Endothelial cell (in vitro differentiated cells): ENCODE measurements at places on chromosomes 7 and 10. TPM values are rescaled to one million over a fixed set of nuclear protein-coding genes. Genes with fewer than 3 reads are reported as not detected.

Gene IMMP2L
- total RNA-seq: 11.2 TPM

DNA sequence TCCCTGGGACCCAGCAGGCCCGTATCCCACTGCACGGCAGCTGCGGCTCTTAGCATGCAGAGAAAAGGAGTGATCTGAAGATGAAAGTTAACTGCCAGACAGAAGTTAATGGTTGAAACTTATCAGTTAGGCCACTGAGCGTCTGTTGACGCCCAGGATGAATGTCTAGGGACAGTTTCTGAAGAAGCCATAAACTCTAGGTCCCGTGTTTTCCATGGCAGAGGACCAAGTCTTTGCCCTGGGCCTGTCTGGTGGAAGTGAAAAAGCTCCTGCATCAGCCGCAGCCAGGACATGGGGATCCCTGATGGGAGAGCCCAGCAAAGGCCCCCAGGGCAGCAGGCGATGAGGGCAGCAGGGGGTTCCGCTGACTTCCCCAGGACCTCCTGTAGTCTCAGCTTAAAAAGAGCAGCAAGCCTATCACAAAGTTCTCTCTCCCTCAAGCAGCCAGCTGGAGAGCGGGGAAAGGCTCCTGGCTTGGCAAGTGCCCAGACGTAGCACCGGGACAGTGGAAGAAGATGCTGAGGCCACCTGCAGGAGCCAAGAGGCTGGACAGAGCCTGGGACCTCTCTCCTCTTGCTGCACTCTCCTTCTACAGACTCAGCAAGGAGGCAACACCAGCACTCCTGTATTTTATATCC, 79.6 kb downstream of the TNS3 start:
- peaks cover 4% of the 10 kb centered on the region for H3K27me3 ChIP-seq
- H3K27ac ChIP-seq: no peak overlapping the region
- H3K4me1 ChIP-seq: peaks cover 5% of the 10 kb centered on the region
- H3K36me3 ChIP-seq: no peaks in the 10 kb centered on the region

DNA sequence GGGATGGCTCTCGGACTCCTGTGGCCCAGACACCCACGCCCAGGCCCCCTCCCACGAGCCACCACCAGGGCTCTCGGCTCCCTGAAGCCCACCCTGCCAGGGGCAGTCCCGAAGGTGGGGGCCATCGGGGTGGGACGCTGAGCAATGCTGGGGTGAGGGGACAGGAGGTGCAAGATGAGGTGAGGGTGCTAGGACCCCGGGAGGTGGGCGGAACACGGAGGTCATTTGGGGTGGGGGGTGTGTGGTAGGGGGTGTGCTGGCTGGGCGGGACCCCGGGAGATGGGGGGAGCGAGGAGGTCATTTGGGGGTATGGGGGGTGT, 17.0 kb upstream of the LFNG start:
- no peak overlapping the region for H3K27ac ChIP-seq
- H3K4me1 ChIP-seq: no peaks in the 10 kb centered on the region
- peaks cover 2% of the 10 kb centered on the region for H3K27me3 ChIP-seq
- no peak for DNase-seq

GRCh38 chr7:107133396-107133795, 35.4 kb upstream of the HBP1 start:
- no peak overlapping the region for H3K27ac ChIP-seq
- no peaks in the 10 kb centered on the region for H3K36me3 ChIP-seq
- no peak overlapping the region for H3K4me3 ChIP-seq
- DNase-seq: no peak
- H3K4me1 ChIP-seq: no peaks in the 10 kb centered on the region
